DMS153 (cell line): ENCODE measurements at places on chromosomes 16 and 17.

DNA sequence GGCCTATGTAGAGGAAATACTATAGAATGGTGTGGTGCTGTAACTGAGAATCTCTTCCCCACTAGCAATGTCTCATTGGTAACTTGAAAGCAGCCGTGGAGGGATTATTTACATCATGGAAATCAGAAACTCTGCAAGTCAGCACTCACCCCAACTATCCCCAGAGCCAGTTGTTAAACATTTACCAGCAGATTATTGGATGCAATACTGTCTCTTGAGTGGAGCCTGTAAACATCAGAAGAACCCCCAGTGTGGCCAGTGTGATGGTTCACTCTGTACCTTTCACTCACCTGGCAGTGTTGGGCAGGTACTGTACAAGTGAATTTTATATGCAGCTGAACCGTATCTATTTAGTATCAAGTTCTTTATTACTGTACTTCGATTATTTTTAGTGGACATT lies 299.8 kb upstream of the SALL1 start:
- DNase-seq, result no peak

DNA sequence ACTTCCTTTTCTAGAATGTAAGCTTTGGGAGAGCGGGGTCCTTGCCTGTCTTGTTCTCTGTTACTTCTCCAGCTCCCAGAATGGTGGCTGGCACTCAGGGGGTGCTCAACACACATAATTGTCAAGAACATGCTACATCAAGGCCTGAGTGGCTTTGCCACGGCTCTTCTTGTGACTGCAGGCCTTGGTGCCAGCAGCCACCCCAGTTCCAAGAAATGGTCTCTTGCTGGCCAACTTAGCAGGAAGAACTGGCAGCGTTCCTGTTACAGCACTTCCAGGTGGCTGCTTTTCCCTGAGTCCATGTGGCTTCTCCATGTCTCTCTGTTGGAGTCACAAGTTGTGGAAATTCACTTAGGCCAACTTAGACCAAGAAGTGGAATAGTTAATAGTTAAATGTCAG lies 36.1 kb downstream of the PRKCB start:
- DNase-seq, result no peak

DNA sequence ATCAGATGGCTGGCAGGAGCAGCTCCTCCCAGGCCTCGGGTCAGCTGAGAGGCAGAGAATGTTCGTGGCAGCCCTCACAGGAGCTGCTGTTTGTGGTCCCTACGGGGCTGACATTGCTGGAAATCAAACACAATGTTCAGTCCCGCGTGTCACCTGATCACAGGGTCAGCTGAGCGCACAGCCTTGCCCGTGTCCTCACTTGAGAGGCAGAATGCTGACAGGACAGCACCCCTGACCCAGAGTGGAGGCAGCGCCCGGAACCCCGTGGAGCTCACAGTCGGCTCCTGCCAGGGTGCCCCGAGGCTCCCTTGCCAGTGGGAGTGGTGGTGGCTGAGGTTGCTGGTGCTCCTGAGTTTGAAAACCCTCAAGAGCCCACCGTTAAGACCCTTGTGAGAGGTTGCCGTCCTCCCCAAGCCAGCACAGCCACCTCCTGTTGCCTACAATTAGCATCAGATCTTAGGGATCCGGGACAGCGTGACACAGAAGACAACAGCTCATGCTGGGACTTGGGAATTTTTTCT lies 3.6 kb upstream of the CHMP6 start:
- no peak for DNase-seq

DNA sequence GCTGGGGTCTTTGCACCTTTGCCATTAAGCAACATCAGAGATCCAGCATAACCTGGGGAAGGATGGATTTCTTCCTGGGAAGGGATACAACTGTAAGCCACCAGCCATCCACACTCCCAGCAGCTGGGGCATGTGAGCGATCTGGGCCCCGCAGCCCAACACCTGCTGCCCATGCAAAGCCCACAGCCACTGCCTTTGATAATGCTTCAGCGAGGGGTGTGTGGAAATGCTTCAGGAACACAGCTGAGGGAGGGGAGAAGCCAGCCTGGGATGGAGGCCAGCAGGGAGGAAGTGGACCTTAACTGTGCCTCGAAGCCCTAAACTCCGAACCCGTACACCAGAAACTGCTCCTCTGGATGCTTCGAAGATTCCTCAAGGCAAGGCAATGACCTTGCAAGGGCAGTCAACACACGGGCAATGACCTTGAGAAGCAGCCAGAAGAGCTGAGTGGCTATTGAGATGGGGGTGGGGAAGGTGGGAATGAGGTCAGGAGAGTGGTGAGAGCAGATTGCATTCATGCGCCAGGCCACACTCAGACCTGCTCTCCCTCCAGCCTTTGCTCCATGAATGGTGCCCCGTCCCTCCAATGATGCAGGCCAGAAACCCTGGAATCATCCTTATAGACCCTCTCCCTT lies 49.1 kb downstream of the KATNIP start:
- no peak for DNase-seq

DNA sequence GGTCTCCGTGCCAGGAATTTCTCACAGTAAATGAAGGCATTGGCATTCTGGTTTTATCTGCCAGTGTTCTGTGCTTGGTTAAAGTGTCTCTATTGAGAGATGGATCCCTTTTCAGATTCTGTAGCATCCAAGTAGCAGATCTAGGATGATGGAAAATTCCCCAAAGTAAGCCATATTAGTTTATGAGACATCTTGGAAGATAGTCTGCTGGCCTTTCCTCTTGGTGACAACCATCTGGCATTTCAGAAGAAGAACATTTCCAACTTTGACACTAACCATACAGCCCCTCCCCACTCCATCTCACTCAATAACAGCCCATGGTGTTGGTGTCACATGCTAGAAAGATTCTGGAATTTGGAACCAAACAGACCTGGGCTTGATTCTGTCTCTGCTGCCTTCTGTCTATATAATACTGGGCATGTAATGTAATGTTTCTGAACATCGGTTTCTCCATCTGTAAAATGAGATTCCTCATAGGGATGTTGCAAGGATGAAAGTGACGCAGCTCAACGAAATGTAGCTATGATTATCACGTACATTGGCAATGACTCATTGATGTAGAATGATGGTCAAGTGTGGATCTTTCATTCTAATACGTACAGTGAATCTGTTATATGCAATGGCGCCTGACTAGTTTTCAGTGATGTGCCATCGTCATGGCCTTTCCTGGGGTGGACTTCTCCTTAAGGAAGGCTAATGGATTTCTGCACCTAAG lies 32.6 kb upstream of the PIRT start:
- DNase-seq, result no peak

DNA sequence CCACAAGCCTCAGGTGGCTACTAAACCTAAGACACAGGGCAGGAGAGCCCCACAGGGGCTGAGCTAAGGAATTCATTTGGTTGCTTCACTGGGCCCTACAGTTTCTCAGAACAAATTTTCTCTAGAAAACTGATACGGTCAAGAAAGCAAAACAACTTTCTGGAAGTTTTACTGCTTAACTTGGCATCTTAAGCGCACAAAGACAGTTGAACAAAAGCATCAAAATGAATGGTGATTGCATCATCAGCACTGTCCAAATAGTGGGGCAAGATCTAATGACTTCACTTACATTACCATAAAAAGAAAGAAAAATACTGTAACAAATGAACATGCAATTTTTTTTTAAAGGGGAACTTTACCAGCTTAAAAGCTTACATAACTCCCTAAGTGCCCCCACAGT lies 47.6 kb downstream of the XPO6 start:
- no peak for DNase-seq

DNA sequence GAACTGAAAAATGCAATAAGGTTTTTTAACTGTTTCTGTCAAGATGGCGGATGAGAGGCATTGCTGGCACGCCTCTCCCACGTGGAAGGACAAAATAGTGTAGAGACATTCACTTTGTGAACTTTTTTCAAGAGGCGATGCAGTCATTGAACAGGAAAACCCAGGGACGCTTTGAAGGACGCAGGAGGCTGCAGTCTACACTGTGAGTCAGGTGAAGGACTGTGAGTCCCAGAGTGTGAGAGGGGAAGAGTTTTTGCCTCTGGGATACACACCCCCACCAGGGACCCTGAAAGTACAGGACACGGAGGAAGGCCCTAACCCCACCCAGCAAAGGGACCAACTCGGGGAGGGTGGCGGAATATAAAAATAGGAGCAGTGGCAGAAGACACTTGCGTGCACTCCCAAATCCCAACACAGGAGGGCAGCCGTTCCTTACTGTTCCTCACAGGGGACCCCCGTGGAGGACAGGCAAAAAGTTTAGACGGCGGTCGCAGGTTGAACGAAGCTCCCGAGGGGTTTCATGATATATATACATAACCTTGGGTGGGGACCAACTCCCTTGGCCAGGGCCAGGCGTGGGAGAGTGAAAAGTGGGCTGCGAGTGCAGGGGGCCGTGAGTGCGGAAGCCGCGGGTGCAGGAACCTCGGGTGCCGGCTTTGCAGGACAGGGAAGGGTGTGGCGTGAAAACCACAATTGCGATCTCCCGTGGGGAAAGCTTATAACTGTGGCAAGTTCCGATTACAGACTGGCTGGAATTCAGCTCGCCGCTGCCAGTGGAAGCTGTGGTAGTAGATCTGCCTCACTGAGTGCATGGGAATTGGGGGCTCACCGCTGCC lies 82.0 kb upstream of the ALOX12 start:
- no peak for DNase-seq

- DNase-seq, result peak; percentile 9
Measured at GRCh38 chr17:4858068-4858881, 25.1 kb downstream of the MINK1 start.

DNA sequence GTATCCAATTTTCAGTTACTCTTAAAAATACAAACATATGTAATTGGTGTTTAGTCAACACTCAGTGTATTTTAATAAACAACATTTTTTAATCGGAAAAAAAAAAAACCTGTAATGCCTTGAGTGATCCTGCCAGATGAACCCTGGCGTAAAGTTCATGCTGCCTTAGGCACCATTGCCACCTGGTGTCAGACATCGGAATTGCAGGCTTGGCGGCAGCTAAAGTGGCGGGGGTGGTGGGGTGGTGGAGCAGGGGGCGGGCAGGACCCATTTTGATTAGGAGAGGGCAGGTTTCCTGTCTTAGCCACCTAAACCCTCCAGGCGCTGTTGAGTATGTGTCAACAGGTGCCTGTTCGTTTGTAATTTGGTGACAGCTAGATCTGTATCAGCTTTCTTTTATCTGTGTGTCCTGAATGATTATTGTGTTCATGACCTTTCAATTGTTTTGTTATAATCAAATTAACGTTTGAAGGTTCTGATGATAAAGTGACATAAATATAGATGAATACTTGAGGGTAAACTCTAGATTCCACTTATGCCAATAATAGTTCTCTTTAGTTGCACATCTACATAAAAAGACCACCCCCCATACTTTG lies 588.7 kb downstream of the CDH13 start:
- DNase-seq, result no peak

GRCh38 chr16:58114827-58115825 lies 14.1 kb downstream of the CFAP20 start:
- no peak for DNase-seq

DNA sequence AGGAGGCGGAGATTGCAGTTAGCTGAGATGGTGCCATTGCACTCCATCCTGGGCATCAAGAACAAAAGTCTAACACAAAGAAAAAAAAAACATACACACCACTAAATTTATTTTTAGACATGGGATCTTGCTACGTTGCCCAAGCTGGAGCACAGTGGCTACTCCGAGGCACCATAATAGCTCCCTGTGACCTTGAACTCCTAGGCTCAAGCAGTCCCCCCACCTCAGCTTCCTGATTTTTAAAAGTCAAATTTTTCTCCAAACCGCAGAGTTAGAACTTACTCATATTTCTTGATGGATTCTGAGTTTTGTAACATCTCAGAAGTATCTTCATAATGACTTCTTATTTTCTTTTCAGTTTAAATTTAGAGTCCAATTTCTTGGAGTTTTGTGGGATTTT lies 3.4 kb downstream of the CMTM4 start:
- no peak for DNase-seq

- DNase-seq, result peak; percentile 47
Measured at GRCh38 chr17:42287977-42288802, at the start of gene STAT5A. TSS of gene STAT5A (plus strand) at chr17:42288498. CDS start at chr17:42289412, 914 bp downstream.

GRCh38 chr17:48925251-48925990 lies 17.2 kb downstream of the UBE2Z start:
- DNase-seq, result no peak

DNA sequence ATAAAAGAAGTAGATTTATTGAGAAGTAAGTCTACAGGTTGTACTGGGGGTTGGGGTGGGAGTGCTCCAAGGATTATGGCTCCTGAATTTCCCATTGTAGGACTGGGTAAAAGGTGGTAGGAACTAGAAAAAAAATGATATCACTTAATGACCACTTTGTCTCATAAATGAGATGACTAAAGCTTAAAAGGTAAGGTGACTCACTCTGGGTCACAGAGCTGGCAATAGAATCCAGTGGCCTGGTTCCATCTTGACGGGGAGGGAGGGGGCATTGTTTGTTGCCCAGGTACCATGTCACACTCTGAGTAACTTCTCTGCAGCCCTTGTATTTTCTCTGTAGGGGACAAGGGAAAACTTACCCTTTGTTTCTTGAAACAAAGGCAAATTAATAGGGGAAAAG lies 126.1 kb downstream of the PITPNC1 start:
- no peak for DNase-seq

- DNase-seq, result no peak
Measured at GRCh38 chr16:67075331-67075730, 34.4 kb upstream of the PHAF1 start.

DNA sequence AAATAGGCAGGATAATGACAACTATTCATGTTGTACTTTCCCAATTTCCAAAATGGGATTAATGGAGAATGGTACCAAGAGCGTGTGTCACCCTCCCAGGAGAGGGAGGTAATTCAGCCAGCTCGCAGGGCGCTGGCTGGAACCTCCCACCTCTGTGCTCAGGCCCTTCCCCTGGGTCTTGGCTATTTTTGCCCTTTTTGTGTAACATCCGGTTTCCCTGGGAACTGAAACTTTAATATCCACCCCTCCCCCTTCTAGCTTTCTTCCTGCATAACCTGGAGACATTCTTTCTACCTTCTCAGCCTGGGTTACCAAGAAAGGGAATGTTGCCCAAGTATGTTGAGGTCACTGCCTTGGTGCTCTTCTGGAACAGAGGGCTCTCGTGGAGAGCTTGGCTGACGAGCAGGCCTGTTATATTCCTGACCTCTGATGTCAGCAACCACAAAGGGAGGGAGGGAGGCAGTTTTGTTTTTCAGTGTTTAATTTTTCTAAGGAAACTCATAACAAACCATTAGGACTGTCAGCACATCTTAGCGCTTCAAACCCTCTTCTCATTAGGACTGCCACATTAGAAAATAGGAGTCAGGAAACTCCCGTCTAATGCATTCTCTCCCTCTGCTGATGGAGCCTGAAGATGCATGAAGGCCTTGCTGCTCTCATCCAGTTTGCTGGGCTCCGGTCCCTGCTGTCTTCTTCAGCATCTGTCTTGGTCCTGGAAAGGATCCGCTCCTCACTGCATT lies 25.6 kb downstream of the ITGB3 start:
- no peak for DNase-seq

GRCh38 chr16:49972961-49973360 lies 52.1 kb upstream of the CNEP1R1 start:
- DNase-seq, result no peak
